ENCODE measurements at places on chromosomes 7 and 10. TPM values are rescaled to one million over a fixed set of nuclear protein-coding genes. Genes with fewer than 3 reads are reported as not detected.

The LLCFC1 gene
- not detected for total RNA-seq

The PRKCQ gene
- 48.4 TPM for total RNA-seq

The GAD2 gene
- total RNA-seq = not detected

The DPCD gene
- 23.9 TPM for total RNA-seq

The IL6 gene
- total RNA-seq = not detected

The MMD2 gene
- total RNA-seq = not detected

The ALKBH4 gene
- 9.3 TPM for total RNA-seq

The HKDC1 gene
- 0.41 TPM for total RNA-seq

The RELN gene
- total RNA-seq = not detected

The DPYSL4 gene
- total RNA-seq = 65.2 TPM

The TMEM140 gene
- total RNA-seq = 13.6 TPM

The ADGRA1 gene
- total RNA-seq = not detected

All from activated naive CD4-positive, alpha-beta T cell treated with anti-CD3 and anti-CD28 coated beads, Interleukin-2, amount 50 U/mL, for 72 hours (primary cell).